M059J (cell line): ENCODE measurements at places on chromosomes 5 and 9.

DNA sequence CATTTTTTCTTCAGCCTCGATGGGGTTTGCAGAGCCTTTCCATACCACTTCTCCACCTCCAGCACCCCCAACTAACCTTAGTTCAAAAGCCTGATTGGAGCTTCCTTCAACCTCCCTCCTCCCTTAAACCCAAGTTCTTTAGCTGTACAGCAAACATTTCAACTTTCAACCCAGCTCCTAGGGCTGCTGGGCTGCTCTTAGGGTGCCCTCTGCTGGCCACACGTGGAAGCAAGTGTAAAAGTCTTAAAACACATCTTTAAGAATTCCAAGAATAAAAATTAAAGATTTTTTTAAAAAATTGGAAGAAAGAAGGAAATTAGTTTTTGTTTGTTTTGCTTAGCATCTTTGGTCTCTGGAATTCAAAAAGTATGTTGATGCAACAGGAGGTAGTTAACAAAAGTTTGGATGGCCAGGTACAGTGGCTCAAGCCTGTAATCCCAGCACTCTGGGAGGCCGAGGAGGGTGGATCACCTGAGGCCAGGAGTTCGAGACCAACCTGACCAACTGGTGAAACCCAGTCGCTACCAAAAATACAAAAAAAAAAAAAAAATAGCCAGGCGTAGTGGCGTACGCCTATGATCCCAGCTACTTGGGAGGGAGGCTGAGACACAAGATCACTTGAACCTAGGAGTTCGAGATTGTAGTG, 15.5 kb upstream of the HSD17B3 start:
- peak; percentile 55 for DNase-seq

- peak; percentile 32 for DNase-seq
Measured at GRCh38 chr5:27682600-27682999, 644.2 kb upstream of the CDH9 start.

GRCh38 chr9:13450723-13451122, 171.2 kb upstream of the MPDZ start:
- no peak for DNase-seq

DNA sequence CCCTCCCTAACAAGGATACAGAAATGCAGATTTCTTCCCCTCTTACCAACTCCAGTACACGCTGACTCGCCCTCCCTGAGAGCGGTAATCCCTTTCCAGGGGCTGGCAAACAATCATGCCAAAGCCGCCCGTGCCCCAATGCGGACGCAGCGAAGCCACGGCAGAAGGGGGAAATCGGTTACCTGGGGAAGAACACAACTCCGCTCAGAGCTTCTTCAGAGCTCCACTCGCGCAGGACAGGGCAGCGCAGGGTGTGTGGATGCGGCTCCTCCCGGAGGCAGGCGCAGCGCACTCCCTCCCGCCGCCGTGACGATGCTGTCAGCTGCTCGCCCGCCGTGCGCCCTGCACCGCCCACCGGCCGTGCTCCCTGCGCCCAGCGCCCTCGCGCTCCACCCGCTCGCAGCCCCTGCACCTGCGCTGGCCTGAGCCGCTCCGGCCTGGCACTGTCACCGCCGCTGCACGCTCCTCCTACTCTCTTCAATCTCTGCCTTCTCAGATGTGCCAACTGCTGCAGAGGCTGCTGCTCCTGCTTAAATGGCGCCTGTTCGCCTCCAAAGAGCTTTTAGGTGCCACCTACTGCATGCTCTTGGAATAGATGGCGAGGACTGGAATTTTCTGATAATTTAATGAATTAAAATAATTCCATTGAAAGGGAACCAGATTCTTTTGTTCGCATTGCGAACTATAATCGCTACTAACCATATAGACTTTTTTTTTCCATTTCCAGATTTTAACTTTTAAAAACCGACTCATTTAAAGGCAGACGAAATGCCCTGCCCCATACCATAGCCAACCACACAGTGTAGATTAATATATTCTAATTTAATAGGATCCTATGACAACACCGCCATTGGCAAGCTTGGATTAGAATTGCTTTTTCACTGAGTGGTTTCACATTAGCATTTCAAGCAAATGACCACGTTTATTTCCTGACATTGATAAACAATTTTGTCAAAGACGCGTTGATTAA, at the start of gene DIRAS2:
DIRAS2 (minus strand) TSS at position 255 of the 970 bp plus-strand sequence. CDS start 28,997 bp downstream, outside the sequence.
- peak; percentile 35 for DNase-seq

DNA sequence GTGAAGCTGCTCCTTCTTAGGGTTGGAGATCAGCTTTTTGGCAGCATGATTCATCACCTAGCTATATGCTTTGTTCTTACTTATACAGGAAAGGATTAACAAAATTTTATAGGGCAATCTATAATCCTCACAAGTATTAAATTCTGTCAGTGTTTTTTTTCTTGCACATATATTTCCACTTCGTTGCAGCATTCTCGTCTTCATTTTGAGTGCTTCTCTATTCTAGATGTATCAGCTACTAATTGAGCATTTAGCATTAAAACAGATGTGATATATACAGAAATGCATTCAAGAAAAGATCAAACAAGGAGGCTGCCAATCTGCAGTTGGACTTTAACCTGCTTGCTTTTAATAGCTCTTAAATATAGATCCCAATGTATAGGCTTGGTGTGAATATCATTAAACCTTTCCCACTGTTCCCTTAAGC, 3.6 kb upstream of the CTXN3 start:
- DNase-seq: no peak

DNA sequence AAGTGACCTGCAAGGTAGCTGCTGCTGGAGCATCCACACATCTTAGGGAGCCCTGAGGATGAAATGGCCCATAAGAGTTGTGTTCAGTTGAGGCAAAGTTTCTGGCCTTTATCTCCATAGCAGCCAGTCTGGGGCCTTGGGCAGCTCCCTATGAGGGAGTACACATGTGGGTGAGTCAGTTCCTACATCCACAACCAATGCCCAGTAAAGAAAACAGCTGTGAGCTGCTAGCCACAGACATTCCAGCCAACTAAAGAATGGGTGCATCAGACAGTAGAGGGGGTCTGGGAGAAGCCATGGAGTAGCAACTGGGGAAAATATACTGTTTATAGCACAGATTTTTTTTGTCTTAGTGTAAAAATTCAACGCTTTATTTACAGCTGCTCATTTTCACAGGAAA, 720.7 kb downstream of the TLE1 start:
- DNase-seq: peak; percentile 71
